ENCODE measurements at places on chromosomes 4 and X. TPM values are rescaled to one million over a fixed set of nuclear protein-coding genes. Genes with fewer than 3 reads are reported as not detected.

Gene RAB39B
- total RNA-seq = 0.13 TPM

- DNase-seq = no peak
Observed at GRCh38 chrX:129641941-129642340, 12.8 kb downstream of the APLN start.

DNA sequence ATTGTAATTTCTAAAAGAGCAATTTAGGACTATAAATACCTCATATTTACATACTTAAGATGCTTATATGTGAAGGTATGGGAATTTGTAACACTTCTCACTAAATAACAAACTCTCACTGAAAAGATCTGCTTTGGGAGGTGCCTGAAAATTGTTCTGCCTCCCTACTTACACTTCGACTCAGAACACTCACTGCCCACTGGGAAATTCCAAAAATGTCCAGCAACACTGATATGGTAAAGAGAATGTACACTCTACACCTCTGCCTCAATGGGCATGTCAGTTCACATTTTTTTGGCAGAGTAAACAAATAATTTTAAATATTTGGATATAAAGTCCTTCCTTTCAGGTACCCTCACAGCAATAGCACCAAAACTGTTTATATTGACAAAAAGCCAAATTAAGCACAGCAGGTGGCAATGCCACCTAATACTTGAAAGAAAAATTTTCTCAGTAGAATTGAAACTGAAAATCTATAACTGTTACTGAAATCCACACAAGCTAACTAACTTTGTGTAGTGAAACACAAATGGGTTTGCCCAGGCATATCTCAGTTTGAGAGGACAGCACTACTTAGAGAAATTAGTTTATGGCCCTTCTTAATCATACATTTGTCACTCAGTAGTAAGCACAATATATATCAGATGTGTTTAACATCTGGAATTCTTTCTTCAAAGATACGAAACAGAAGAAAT lies 67.1 kb downstream of the PRDM5 start:
- no peak for DNase-seq

GRCh38 chr4:152709675-152710438 lies 30.1 kb upstream of the TMEM154 start:
- DNase-seq = no peak

GRCh38 chr4:95013236-95013635 lies 255.5 kb downstream of the BMPR1B start:
- DNase-seq = no peak

GRCh38 chr4:189088780-189089179 lies 851.9 kb upstream of the FRG1 start:
- no peak for DNase-seq

DNA sequence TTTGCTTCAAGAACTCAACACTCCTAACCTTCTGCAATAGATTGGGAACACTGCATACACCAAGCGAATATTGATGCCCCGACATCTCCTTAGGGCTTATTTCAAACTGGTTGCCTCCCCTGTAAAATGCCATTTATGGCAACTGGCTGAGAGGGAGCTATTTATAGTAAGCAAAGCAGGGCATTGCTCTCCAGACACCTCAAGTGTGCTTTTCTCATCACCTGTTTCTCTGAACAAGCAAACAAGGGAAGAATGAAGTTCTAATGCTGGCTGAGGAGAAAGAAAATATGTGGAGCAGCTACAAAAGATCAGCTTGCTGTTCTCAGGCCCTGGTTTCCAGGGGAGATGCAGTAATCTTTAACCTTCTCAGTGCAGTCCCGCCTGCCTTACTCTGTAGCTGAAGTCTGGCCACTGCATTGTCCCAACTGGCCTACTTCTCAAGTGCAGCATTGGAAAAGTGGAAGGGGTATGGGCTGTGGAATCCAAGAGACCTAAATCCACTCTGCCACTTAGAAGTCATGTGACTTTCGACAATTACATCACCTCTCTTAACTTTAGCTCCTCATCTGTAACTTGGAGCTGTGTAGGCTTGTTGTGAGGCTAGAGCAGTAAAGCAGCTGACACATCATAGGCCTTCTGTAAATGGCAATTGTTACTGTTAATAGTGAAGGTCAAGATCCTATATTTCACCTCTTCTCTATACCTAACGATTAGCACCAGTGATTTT lies 47.9 kb upstream of the FGF13 start:
- no peak for DNase-seq

Gene GYPA
- total RNA-seq = not detected

DNA sequence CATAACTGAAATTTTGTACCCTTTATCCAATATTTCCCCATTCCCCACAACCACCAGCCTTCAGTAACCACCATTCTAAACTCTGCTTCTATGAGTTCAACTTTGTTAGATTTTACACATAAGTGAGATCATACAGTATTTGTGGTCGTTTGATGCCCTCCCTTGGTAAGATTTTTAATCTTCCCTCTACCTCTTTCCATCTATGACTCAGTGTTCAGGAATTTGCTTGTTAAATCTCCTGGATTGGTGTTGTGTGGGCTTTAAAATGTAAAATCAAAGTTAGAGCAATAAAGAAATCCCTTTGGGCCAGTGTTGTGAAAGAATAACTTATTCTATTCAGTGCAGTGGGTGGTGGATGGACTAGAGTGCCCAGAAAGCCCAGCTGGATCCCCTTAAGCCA lies 37.4 kb downstream of the SLC16A2 start:
- no peak for DNase-seq

Gene NAA11
- not detected for total RNA-seq

GRCh38 chr4:102620697-102621497 lies 119.7 kb downstream of the NFKB1 start:
- no peak for DNase-seq

DNA sequence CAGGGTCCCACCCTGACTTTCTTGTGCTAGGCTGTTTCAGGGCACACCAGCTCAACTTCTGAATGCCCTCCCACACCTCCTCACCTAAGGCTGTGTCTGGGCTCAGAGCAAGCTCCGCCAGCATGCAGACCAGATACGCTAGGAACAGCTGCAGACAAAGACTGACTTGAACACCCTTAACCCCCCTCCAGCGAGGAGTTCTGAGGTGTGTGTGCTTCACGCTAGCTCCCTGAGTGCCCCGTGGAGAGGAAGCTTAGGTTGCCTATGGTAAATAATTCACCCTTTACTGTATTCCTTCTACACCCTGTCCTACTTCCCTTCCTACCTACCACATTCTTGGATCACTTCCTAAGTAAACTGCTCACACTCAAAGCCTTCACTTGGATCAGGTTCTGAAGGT lies 115.0 kb downstream of the VCX3B start:
- DNase-seq = no peak
